ENCODE measurements at places on chromosomes 2 and 18. TPM values are rescaled to one million over a fixed set of nuclear protein-coding genes. Genes with fewer than 3 reads are reported as not detected.

PDCD1 gene
- total RNA-seq: 34.3 TPM

AOX1 gene
- total RNA-seq: not detected

GRCh38 chr2:199309973-199310372 is 147.8 kb downstream of the SATB2 start:
- no peak for DNase-seq
- H3K27me3 ChIP-seq: no peaks in the 10 kb centered on the region
- H3K4me3 ChIP-seq: no peak overlapping the region
- no peak overlapping the region for H3K27ac ChIP-seq
- no peaks in the 10 kb centered on the region for H3K4me1 ChIP-seq

GRCh38 chr2:181352158-181352557 is 105.0 kb upstream of the ITGA4 start:
- no peaks in the 10 kb centered on the region for H3K36me3 ChIP-seq
- H3K4me3 ChIP-seq: no peak overlapping the region
- H3K4me1 ChIP-seq: no peaks in the 10 kb centered on the region
- no peaks in the 10 kb centered on the region for H3K27me3 ChIP-seq
